ENCODE measurements at places on chromosomes 3 and 15. TPM values are rescaled to one million over a fixed set of nuclear protein-coding genes. Genes with fewer than 3 reads are reported as not detected.
A peak's percentile ranks its signal among the peaks of the same experiment; 100 is the strongest.

Gene POLQ
- 16.8 TPM for total RNA-seq

Gene IGDCC3
- total RNA-seq = 49.2 TPM

Gene KCNMB2
- not detected for total RNA-seq

Gene PDE8A
- total RNA-seq = 10.2 TPM

Gene WWTR1
- 25.5 TPM for total RNA-seq

Gene NSMCE3
- 8.5 TPM for total RNA-seq

Gene KPNA4
- 52.2 TPM for total RNA-seq

Gene ADAMTSL3
- total RNA-seq = 1.1 TPM

Gene ZCWPW2
- 0.34 TPM for total RNA-seq

GRCh38 chr3:8482960-8483665, 18.5 kb upstream of the LMCD1 start:
- DNase-seq = no peak

GRCh38 chr3:197686899-197687298, 49.8 kb downstream of the RUBCN start:
- DNase-seq = no peak

- DNase-seq = no peak
Measured at GRCh38 chr3:65927576-65927975, 111.1 kb downstream of the MAGI1 start.

DNA sequence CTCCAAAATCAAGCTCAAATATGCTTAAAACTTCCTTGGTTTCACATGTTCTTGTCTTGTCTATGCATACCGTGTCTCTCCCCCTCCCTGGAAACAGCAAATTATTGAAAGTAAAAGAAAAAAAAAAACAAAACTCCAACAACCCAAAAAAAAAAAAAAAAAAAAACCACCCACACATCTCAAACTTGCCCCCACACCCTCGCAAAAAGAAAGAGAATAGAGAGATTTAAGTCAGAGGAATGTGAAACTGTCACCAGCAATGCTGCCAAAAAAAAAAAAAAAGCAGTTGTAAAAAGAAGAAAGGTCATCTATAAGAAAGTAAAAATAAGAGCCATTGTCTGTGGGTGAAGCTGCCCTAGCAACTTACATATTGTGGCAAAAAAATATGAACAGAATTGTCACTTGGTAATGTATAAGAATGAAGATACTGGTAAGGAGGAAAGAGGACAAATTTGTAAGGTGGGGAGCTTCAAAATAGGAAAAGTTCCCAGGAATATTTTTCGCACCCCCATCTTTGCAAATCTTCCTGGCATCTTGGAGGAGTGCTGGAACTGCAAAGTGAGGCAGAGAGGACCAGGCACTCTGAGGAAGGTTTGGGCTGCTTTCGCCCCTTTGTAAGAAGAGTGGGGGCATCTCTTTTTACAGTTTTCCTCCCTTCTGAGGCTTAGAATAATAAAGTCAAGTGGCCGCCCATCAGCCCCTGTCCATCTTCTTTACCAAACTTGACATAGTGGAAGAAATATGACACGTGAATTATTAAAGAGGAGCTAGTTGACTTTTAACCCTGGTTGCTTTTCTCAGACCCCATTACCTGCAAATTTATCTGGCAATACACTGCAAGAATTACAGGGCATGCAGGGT, 81.8 kb downstream of the NR2F2 start:
- DNase-seq = no peak

- no peak for DNase-seq
Measured at GRCh38 chr15:98394546-98394945, 253.8 kb upstream of the IGF1R start.

DNA sequence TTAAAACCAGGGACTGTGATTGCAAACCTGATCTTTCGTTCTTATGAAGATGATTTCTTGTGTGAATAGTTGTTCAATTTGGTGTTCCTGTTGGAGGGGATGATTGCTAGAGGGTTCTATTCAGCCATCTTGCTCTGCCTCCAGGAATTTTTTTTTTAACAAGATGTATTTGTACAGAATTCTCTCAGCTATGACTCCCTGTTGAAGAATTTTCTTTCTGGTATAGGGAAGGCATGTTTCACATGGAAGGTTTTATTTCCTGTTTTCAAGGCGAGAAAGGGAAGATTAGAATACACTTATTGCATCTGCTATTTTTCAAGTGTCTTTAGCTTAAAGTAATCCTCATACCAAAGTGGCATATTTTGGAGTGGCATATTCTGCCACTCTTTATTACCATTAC, 5.6 kb upstream of the LRRC34 start:
- DNase-seq = no peak

- no peak for DNase-seq
Measured at GRCh38 chr3:62101488-62101887, 271.9 kb downstream of the FEZF2 start.

DNA sequence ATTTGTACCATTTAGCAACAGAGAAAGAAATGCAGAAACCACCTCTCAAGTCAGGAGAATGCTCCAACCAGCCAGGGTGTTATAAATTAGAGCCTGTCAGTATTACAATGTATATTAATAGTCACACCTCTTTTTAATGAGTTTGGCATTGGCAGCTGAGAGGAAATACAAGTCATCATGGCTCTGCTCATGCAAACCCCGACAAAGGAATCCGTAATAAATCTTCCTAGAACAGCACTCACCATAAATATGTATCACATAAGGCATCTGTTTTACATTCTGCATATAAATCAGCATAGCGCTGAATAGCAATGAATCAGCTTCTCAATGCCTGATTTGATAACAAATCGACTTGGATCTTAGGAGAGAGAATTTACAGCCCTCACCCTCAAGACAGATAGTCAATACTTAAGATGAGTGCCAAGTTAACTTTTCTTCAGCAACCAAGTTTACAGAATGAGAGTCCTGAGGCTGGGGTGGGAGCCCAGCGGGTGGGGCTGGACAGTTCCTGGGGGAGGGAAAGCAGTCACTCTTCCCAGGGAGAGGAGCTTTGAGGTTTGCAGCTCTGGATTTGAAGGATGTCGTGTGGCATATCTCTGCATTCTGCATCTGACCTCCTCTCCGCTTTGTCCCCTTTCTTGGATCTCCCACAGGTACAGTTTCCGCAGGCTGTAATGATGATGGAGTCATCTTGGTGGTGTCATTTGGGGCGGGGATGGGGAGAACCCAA, 1034.4 kb upstream of the NR2F2 start:
- DNase-seq = no peak

DNA sequence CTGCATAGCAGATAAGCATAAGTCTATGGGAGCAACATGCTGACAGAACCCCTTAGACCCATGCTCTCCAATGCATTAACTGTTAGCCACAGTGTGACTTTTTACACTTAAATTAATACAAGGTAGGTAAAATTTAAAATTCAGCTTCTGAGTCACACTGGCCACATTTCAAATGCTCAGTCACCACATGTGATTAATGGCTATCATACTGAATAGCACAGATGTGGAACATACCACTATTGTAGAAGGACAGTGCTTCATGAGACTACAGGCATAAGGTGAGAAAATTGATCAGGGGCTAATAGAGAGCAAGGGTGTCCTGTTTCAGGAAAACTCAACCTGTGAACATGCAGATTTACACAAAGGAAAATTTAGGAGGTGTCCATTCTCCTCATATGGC, 357.0 kb upstream of the SEMA6D start:
- no peak for DNase-seq

DNA sequence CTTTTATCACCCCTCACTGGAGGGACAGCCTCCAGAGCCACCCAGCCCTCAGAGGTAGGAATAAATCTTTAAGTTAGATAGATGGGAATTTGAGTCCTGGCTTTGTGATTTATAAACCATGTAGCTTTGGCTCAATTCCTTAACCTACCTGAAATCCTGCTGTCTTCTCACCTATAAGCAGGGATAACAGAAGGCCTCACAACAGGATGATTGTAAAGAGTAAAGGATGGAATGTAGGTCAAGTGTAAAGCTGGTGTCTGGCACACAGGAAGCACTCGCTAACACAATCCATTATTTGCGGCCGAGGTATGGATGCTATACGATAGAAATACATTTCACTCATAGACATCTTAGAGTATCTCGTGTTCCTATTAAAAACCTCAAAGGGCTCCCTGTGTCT, 162.9 kb upstream of the LRTM1 start:
- DNase-seq = no peak

GRCh38 chr3:159897331-159898075, 91.1 kb upstream of the IL12A start:
- DNase-seq = no peak

DNA sequence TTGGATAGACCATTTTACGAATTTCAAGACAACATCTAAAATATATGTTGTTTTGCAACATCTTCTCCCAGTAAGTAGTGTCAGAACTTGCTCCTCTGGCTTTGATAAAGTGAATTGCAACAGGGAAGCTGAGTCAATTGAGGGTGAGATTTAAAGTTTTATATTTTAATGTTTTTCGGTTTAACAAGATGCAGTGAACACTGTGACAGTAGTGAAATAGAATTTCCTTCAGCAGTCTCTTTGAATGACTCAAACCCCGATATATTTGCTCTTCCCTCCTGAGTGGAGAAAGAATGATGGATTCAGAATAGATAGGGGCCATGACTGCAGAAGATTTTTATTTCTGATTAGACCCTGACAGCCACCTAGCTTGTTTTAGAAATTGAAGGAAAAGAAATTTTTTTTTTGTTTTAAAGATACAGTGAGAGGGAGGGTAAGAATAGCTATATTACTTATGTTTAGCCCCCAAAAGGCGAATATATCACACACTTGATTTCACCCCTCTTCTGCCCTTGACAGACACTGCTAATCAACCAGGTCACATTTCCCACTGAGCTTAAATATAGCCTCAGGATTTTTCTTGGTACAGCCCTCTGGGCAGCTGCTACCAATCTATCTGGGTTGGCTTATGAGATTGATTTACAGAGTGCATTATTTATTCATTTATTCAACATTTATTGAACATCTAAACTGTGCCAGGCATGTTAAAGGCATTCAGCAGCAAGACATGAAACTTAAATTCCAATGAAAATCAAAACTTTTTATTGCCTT, 183.3 kb upstream of the ADAMTS9 start:
- no peak for DNase-seq

DNA sequence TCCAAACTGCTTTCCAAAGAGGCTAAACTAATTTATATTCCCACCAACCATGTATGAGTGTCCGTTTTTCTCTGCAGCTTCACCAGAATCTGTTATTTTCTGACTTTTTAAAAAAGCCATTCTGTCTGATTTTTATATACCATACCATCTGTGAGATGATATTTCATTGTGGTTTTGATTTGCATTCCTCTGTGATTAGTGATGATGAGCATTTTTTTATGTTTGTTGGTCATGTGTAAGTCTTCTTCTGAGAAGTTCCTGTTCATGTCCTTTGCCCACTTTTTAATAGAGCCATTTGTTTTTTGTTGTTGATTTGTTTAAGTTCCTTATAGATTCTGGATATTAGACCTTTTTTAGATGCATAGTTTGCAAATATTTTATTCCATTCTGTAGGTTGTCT, 179.4 kb upstream of the ALCAM start:
- DNase-seq = no peak

DNA sequence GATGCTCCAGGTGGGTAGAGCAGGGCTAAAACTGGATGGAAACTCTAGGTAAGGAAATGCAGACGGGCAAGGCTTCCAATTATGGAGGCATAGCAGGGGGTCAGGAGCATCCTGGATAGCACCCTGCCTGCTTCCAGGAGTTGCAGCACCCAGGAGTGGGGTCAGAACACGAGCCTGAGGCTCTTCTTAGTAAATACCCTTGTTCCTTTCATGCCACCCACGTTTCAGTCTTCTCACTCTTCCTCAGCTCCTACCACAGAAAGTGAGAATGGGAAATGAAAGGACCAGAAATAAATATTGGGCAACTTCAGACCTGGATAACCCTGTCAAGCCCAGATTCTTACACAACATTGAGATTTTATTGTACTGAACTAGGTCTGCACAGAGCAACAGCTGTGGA, 16.4 kb downstream of the CCR1 start:
- DNase-seq = no peak

- peak; percentile 27 for DNase-seq
Measured at GRCh38 chr3:189635339-189635738, 4.2 kb downstream of the TP63 start.

- no peak for DNase-seq
Measured at GRCh38 chr3:4712109-4712508, 219.0 kb downstream of the ITPR1 start.

DNA sequence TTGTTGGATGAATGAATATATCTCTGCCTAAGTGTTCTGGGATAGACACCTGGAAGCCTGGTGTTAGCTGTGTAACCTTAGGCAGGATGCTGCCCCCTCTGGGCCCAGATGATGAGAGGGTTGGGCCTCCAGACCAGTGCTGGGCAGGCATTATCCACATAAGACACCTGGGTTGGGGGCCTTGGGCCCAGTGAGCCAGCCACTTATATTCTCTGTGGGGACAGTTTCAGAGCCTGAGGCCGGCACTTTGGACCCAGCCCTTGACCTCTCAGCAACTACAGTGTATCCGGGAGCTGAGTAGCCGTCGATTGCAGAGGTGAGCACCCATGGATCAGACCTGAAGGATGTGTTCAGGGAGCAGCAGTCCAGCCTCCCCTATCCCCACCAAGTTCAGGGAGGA, 2.2 kb downstream of the HEMK1 start:
- DNase-seq = no peak

- DNase-seq = no peak
Measured at GRCh38 chr3:73734211-73735089, 109.7 kb upstream of the PDZRN3 start.

GRCh38 chr15:41882689-41883483, 11.0 kb downstream of the SPTBN5 start:
- no peak for DNase-seq

DNA sequence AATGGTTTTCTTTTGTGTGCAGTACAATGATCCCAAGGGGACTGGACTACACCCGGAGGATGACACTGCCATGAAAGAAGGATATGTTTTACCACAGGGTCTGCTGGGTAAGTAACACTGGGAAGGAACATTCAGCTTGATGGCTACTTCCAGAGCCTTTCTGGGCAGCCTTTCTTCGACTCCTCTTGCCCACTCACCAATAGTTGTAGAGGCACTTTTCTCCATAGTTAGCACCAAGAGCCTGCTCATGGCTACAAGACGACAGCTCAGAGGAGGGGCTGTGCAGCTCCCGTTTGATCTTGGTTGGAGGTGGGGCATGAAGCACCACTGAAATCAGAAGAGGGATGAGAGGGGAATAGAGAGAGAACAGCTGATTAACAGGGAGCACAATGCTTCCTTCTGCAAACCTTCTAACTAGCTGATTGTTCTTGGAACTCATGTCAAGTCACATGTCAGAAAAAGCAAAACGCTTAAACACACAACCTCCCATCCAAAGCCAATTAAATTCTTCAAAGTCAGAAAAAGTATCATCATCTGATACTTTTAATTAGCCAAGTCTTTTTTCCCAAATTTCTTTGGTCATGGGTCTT, 27.9 kb downstream of the ETV5 start:
- no peak for DNase-seq

- no peak for DNase-seq
Measured at GRCh38 chr3:99388780-99389179, 249.6 kb upstream of the COL8A1 start.

DNA sequence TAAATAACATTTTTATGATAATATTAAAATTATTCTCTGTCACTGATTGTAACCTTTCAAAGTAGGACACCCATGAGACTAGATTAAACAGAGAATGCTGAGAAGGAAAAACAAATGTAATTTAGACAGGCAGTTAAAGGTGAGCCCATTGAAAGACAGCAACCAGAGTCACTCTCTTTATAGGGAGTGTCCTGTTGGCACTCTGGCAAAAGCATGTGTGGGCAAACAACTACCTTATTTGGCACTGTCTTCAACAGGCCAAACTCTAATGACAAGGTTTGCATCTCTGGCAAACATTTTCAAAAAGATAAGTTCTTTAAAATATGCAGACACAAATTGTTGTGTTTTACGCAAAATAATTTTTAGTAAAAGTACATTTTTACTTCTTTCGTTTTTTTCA, 29.8 kb downstream of the NFKBIZ start:
- DNase-seq = no peak

- DNase-seq = no peak
Measured at GRCh38 chr3:194166682-194167479, 30.9 kb downstream of the HES1 start.

Measured in WTC11 (cell line).